Upper lobe of right lung (tissue), 1 donor: ENCODE measurements at places on chromosomes 12 and 14. TPM values are rescaled to one million over a fixed set of nuclear protein-coding genes. Genes with fewer than 3 reads are reported as not detected.
A peak's percentile ranks its signal among the peaks of the same experiment; 100 is the strongest.

Gene TAS2R9
- total RNA-seq = not detected

Gene TRIM9
- total RNA-seq = 0.32 TPM

Gene AICDA
- 0.75 TPM for total RNA-seq

Gene NPFF
- not detected for total RNA-seq

Gene CCT2
- total RNA-seq = 90.8 TPM

Gene BATF
- total RNA-seq = 4.9 TPM

Gene PLEKHA5
- 30.2 TPM for total RNA-seq

Gene PLEK2
- 2.5 TPM for total RNA-seq

Gene ACADS
- 20.9 TPM for total RNA-seq

Gene RNASE4
- total RNA-seq = 42.5 TPM

GRCh38 chr14:50560931-50561285, 963 bp downstream of the ATL1 start:
- H3K4me3 ChIP-seq = peak overlapping the region; percentile 75
- no peaks in the 10 kb centered on the region for H3K36me3 ChIP-seq
- H3K27ac ChIP-seq = peak overlapping the region; percentile 87
- H3K27me3 ChIP-seq = no peaks in the 10 kb centered on the region
- H3K4me1 ChIP-seq = no peaks in the 10 kb centered on the region

DNA sequence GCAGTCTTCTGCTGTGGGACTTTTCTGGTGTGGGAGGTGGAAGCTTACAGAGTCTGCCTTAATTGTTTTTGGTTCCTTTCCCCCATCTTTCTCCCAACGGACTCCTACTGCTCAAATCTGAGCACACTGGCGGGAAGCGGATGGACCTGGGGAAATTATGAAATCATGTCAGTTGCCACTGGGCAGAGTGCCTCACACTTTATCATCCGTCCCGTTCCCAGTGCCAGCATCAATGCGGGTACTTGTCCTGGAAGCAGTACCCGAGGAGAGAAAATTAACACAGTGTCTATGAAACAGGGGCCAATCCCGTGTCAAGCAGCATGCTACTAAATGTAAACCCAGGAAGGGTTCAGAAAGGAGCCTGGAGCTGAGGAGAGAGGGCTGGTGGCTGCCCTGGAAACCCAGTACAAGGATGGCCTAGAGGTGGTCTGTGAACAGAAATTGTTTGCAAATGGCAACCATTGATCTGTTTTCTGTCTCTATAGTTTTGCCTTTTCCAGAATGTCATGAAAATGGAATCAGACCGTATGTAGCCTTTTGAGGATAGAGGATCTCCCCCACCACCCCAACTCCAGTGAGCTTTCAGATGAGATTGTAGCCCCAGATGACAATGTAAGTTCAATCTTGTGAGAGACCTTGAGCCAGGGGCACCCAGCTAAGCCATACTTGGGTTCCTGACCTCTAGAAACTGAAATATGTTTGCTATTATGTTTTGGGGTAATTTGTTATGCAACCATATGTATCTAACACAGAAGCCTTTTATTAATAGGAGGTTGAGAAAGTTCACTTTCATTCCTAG, 908 bp upstream of the CDKL1 start:
- no peaks in the 10 kb centered on the region for H3K27me3 ChIP-seq
- peak overlapping the region; percentile 93 for H3K27ac ChIP-seq
- no peaks in the 10 kb centered on the region for H3K36me3 ChIP-seq
- H3K4me3 ChIP-seq = peak overlapping the region; percentile 91
- H3K4me1 ChIP-seq = peaks cover 21% of the 10 kb centered on the region

GRCh38 chr14:92993302-92993701, 70.4 kb downstream of the CHGA start:
- no peak overlapping the region for H3K4me3 ChIP-seq
- H3K27me3 ChIP-seq = no peaks in the 10 kb centered on the region
- H3K4me1 ChIP-seq = no peaks in the 10 kb centered on the region
- H3K27ac ChIP-seq = peak overlapping the region; percentile 61
- peak; percentile 73 for DNase-seq

DNA sequence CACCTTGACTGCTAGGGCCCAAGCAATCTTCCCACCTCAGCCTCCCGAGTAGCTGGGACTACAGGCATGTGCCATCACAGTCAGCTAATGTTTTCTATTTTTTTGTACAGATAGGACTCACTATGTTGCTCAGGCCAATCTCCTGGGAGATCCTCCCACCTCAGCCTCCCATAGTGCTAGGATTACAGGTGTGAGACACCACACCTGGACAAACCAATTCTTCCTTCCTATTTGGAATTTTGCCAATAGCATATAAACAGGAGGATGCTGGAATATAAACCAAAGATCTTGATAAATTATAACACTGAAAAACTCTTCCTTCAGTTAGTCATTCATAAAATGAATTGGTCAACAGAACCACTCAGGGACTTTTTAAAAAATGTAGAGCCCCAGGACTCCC, 8.4 kb downstream of the ACIN1 start:
- H3K27me3 ChIP-seq = no peaks in the 10 kb centered on the region
- no peaks in the 10 kb centered on the region for H3K4me1 ChIP-seq
- H3K27ac ChIP-seq = no peak overlapping the region
- H3K36me3 ChIP-seq = peaks cover 99% of the 10 kb centered on the region
- H3K4me3 ChIP-seq = no peak overlapping the region

DNA sequence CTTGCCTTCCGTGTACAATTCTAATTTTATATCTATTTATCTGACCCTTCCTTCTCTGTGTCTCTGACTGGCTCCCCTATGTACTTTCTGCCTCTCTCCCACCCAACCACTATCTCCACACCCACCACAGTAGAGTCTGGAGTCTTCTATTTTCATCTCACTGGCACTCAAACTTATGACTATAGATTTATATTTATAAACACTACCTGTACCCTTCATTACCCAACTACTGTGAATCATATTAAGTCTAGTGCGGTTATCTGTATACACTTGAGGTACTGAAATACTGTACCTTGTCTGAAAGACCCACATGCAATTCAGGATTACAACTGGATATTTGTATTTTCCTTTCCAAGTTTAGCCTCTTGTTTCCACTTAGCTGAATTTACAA, 36.1 kb downstream of the ATP2B1 start:
- no peaks in the 10 kb centered on the region for H3K27me3 ChIP-seq
- no peaks in the 10 kb centered on the region for H3K4me1 ChIP-seq
- no peaks in the 10 kb centered on the region for H3K36me3 ChIP-seq
- H3K27ac ChIP-seq = no peak overlapping the region
- no peak for DNase-seq

DNA sequence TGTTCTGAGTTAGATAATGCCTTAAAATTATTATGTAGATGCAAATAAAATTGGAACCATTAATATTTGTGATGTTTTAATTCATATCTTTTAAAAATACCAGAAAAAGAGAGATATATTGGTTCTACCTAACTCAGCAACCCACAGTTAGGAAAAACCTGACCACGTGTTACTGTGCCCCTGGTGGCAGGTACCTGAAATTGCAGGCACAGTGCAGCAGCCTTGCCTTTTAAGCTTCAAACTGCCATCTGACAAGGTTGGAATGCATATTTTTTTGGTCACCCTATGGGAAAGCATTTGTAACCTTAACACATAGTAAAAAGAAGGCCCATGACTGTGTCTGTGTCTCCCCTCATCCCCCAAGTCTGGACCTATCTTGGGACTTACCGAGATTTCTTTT, 109.4 kb upstream of the NOS1 start:
- no peaks in the 10 kb centered on the region for H3K36me3 ChIP-seq
- H3K4me1 ChIP-seq = no peaks in the 10 kb centered on the region
- H3K27ac ChIP-seq = no peak overlapping the region
- no peaks in the 10 kb centered on the region for H3K27me3 ChIP-seq

DNA sequence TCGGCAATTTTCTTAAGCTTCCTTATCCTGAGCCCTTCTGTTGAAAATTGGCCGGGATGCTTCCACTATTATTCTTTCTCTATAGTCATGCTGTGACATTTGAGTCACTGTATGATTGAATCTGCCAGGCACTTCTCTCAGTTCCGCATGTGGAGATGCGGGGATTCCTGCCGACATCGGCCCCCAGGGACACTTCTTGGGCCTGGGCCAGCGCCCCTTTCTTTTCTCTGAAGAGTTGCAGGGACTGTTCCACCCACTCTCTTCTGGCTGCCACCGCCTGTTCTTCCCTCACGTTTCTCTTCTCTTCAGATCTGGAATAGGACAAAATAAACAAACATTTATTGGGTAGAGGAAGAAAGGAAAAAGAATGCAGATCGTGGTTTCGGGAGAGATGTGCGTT, 310.1 kb downstream of the ETNK1 start:
- H3K4me1 ChIP-seq = no peaks in the 10 kb centered on the region
- no peak for DNase-seq
- no peaks in the 10 kb centered on the region for H3K36me3 ChIP-seq
- no peak overlapping the region for H3K27ac ChIP-seq
- no peak overlapping the region for H3K4me3 ChIP-seq
- H3K27me3 ChIP-seq = no peaks in the 10 kb centered on the region

DNA sequence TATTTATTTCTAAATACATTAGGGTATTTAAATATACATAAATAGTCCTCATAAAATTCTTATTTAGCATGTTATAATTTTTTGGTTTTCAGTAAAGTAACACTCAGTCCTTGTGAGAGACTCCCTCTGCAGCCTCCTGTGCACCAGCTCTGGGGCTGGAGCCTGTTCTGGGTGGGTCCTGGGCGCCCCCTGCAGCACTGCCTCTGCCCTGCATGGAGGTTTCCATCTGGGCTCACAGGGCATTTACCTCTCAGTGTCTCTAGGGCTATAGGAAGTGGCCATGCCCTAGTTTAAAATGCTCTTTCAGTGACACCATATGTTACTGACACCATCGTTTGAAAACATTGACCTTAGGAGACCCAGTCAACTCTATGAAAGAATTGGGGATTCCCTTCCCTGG, 1155.2 kb downstream of the TMEM121 start:
- no peak overlapping the region for H3K4me3 ChIP-seq
- no peak overlapping the region for H3K27ac ChIP-seq
- peaks cover 15% of the 10 kb centered on the region for H3K27me3 ChIP-seq
- no peak for DNase-seq
- H3K36me3 ChIP-seq = no peaks in the 10 kb centered on the region

- H3K4me1 ChIP-seq = no peaks in the 10 kb centered on the region
- no peaks in the 10 kb centered on the region for H3K27me3 ChIP-seq
- H3K36me3 ChIP-seq = no peaks in the 10 kb centered on the region
- H3K4me3 ChIP-seq = no peak overlapping the region
Measured at GRCh38 chr12:68080577-68080976, 79.0 kb downstream of the IFNG start.

- DNase-seq = no peak
- H3K36me3 ChIP-seq = no peaks in the 10 kb centered on the region
- peaks cover 4% of the 10 kb centered on the region for H3K4me1 ChIP-seq
- no peak overlapping the region for H3K27ac ChIP-seq
- no peaks in the 10 kb centered on the region for H3K27me3 ChIP-seq
- H3K4me3 ChIP-seq = no peak overlapping the region
Measured at GRCh38 chr14:79543967-79544697, 667.2 kb downstream of the DIO2 start.

GRCh38 chr12:107101651-107102050, 8.3 kb upstream of the CRY1 start:
- peaks cover 6% of the 10 kb centered on the region for H3K4me1 ChIP-seq
- H3K27ac ChIP-seq = no peak overlapping the region
- no peaks in the 10 kb centered on the region for H3K36me3 ChIP-seq
- H3K27me3 ChIP-seq = no peaks in the 10 kb centered on the region

DNA sequence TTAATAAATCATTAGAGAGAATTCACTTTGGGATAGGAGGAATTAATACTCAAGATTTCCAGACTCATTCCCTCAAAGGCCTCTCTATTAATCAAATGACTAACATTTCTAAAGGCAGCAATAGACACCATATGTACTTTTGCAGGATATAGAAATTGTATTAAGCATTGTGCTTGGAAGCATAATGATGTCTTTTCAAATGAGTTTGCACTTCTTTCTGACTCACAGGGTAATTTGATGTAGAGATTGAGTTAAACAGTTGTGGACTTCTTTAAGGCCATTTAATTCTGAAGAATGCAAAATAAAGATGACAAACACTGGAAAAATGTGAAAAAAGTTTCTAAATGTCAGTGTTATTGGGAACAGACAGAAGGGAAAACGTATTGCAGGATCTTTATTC, 63.4 kb upstream of the CSRP2 start:
- H3K27me3 ChIP-seq = no peaks in the 10 kb centered on the region
- H3K36me3 ChIP-seq = no peaks in the 10 kb centered on the region
- H3K4me3 ChIP-seq = no peak overlapping the region
- no peak overlapping the region for H3K27ac ChIP-seq

DNA sequence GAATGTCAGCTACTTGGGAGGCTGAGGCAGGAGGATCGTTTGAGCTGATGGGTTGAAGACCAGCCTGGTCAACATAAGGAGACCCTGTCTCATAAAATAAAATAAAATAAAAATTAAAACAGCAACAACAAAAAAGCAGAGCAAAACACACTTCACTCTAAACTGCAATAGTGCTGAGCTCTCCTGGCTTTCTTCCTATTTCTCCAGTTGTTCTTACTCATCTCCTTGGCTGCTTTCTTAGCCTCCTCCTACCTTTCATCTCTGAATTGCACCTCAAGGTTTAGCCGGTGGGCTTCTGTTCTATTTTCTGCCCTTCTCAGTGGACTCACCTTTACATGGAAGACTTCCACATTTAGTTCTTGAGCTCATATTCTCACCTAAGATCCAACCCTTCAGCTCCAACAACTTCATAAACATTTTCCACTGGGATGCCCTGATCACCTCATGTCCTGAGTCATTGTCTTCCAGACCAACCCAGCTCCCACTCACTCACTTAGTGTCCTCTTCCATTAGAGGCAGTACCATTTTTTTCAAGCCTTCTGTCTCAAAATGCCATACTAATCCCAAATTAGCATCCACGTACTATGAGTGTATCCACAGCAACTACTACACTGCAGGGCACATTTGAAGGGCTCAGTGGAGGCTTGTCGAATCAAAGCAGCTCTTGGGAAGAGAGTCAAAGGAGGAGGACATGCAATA, 41.2 kb upstream of the TMED10 start:
- no peaks in the 10 kb centered on the region for H3K27me3 ChIP-seq
- no peak for DNase-seq
- H3K27ac ChIP-seq = no peak overlapping the region
- H3K36me3 ChIP-seq = no peaks in the 10 kb centered on the region

DNA sequence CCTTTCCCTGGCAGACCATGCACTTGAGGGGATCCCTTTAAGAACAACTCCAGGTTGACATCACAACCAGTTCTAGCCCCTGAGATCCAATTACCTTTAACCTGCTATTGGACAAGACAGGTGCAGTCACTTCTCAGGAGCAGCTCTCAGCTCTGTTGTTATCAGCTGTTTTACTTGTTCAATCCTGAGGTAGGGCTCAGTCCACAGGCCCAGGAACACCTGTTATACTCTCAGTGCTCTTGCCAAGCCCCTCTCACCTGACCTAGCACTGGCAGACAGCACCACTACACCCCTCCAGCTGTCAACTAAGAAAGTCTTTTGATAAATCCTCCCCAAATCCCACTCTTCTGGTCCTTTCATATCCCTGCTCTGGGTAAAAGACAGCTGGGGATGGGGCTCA, 163.9 kb upstream of the TMTC2 start:
- no peaks in the 10 kb centered on the region for H3K4me1 ChIP-seq
- no peaks in the 10 kb centered on the region for H3K36me3 ChIP-seq
- H3K27ac ChIP-seq = no peak overlapping the region
- no peak for DNase-seq

GRCh38 chr12:121114019-121114639, 18.5 kb upstream of the P2RX7 start:
- no peaks in the 10 kb centered on the region for H3K27me3 ChIP-seq
- no peak overlapping the region for H3K4me3 ChIP-seq
- no peak overlapping the region for H3K27ac ChIP-seq

GRCh38 chr12:28269851-28270250, 79.6 kb downstream of the CCDC91 start:
- H3K36me3 ChIP-seq = no peaks in the 10 kb centered on the region
- H3K27ac ChIP-seq = no peak overlapping the region
- H3K27me3 ChIP-seq = no peaks in the 10 kb centered on the region
- no peak overlapping the region for H3K4me3 ChIP-seq
- H3K4me1 ChIP-seq = no peaks in the 10 kb centered on the region
